ENCODE measurements at places on chromosomes 2 and 18.

DNA sequence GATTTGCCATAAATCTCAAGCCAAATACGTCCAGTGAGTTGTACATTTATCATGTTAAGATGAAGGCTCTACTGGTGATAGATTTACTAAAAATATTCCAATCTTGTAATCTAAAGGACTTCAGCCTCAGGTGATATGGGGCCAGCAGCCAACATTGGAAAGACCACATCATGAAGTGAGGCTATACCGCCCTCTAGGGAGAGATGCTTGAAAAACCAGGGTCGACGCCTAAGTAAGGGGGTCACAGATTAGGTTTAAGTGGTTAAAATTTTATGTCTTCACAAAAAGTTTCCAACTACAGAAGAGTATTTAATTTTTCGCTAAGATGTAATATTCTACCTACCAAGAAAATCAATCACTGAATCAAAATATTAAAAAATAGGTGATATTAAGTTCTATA, 33.3 kb downstream of the DOCK10 start:
- DNase-seq = peak; percentile 12

- no peak for DNase-seq
These were observed 298.7 kb upstream of the MGAT5 start for GRCh38 chr2:133955169-133955568.

DNA sequence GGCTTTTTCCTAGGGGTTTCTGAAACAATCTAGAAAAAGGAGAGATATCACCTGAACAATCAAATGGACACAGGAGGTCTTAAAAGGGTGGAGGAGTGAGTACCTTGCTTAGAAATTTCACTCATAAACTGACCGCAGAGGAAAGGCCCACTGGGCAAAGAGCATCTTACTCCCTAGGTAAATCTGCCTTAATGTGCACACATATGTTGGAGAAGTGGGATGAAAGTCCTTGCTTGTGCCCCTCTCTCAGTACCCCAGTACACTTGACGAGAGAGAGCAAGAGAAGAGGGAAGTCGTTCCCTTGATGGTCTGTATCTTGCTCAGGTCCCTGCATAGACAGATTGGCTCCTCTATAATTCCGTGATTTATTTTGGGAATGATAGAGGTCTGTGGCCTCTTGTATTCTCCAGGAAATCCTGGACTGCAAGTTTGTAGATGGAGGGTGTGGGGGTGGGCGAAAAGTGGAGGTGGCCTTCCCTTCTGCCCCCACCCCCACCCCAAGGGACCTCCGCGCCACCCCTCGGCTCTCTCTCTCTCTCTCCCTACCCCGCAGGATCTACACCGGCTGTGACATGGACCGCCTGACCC, 6.8 kb downstream of the TBR1 start:
- DNase-seq = no peak

- no peak for DNase-seq
These were observed 49.9 kb downstream of the TCF7L1 start for GRCh38 chr2:85183076-85183475.

DNA sequence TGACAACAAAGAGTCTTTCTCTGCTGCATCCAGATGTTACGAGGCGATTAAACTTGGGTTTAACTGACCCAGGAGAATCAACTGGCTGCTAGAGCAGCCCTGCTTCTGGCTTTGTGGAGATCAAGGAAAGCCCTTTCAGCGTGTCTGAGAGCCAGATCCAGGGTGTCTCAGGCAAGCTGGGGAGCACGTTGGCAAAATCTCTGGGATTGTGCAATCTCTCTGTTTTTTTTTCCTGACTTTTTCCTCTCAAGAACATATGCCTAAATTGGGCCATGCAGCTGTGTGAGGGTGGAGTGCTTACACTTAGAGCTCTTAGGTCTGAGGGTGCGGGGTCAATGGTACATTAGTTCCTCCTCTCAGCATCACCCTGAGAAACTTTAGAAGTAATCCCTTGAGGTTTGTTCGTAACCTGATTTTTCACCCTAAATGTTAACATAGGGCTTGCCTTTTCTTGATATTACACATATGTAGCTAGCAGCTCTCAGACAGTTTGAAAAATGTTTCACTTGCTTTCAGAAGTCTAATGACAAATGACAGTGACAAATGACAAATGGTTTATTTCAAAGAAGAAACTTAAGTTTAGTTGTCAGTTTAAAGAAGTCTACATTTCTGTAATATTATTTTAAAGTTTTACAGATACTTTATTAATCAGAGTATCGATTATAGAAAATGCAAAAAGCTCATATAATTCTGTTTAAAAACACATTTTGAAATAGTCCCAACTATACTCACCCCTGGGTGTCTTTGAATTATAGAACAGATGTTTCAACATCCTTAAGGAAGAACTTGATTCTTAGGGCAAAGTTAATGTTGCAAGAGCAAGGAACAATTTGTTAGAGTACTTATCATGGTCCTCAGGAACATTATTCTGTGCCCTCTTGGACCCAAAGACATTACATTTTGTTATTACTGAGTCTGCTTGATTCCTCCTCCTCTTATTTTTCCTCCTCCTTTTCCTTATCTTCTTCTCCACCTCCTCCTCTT, 38.4 kb upstream of the ZSWIM2 start:
- DNase-seq = no peak
